ENCODE measurements at places on chromosomes 6 and 20.

DNA sequence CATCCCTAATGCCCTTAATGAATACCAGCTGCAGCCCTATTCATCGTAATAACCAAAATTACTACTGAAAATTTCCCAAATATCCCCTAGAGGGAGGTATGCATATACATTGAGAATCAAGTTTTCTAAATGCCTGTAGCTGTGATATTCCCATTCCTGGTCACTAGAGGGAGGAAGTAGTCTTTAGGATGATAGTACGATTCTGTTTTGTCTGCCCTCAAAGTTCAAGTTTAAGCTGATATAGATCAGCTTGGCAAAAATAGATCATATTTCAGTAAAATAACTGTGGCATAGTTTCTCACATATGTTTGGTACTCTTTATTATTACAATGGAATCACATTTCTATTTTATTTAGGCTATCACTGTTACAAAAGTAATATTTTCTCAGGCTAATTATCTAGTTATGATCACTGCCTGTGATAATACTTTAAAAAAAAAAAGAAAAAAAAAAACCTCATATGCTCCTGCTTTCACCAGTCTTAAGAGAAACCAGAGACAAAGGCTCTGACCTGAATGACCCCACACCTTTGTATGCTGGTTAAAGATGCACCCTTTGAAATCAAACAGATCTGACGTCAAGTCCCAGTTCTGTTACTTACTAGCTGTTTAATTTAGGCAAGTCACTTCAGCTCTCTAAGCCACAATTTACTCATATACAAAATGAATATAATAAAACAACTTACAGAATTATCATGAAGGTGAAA is 11.0 kb downstream of the TSPYL1 start:
- no peak for DNase-seq

DNA sequence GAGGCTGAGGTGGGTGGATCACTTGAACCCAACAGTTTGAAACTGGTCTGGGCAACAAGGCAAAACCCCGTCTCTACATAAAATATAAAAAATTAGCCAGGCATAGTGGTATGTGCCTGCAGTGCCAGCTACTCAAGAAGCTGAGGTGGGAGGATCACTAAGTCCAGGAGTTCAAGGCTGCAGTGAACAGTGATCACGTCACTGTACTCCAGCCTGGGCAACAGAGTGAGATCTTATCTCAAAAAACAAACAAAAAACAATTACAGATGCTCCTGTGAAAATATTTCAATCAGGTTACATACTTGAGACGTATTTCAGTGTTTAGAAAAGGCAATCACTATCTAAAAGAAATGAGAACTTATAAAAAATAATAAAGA is 33.8 kb downstream of the RANBP9 start:
- peak; percentile 53 for DNase-seq

DNA sequence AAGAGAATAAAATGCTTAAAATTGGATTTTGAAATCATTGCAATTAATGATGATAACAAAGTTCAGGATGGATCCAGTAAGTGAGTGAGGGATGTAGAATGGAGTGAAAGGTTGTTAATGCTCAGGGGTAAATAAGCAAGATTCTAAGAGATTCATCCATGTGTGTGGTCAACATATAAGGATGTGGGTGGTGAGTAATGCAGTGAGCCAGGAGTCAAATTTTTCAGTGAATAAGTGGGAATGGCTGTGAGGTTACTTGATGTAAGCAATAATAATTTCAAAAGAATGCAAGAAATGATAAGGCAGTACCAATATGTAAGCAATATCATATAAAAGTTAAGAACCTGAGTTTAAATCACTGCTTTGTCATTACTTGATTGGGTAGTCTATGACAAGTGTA is 207.5 kb upstream of the ADGRB3 start:
- no peak for DNase-seq

DNA sequence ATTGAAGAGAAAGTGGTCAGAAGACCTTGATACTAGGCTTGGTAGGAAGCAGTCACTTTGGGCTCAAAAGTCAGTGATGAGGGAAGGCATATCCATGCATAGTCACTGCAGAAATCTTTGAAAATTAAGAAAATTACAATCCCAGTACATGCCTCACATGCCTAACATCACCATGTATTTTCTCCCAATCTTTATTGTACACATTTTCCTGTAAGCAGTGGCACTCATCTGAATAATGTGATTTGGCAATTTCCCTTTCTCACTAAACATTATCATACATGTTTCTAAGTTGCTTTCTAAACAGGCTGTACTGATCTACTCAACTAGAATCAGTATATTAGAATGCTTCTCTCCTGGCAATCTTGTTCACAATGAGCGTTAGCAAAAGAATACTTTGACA is 280.7 kb upstream of the SUPT3H start:
- no peak for DNase-seq

DNA sequence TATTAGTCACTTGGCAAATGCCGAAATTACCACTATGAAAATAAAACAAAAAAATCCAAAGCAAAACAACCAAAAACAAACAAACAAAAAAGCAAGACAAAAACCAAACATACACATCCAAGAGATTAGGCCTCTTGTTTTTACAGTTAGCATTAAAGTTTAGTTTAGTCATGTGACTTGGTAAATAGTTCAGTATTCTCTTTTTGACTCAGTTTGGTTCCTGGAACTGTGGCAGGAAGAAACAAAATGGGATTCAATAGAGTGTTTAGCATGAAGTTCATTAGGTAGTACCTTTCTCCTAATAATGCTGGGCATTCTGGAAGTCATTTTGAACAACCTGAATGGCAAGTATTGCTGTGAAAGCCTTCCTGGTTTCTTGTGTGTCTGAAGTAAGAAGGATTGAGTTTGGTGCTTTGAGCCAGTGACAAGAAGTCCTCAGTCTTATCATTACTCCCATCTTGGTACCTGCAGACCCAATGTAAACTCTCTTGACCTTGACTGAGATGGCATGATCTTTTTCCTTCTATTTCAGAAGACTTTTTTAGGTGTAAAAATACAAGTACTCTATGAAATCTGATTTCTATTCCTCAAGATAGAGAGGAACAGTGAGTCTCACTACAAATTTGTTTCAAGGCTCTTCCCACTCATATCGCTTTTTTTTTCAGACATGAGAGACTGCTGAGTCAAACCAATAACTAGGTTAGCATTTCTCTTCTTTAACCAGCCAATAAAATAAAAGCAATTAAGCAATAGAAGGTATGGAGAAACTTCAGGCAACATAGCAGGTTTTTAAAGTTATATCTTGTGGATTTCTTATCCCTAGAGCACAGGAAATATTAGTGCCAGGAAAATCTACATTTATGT is 223.6 kb upstream of the PREP start:
- no peak for DNase-seq

GRCh38 chr6:35580836-35581235 is 68.1 kb upstream of the TULP1 start:
- DNase-seq, result no peak

DNA sequence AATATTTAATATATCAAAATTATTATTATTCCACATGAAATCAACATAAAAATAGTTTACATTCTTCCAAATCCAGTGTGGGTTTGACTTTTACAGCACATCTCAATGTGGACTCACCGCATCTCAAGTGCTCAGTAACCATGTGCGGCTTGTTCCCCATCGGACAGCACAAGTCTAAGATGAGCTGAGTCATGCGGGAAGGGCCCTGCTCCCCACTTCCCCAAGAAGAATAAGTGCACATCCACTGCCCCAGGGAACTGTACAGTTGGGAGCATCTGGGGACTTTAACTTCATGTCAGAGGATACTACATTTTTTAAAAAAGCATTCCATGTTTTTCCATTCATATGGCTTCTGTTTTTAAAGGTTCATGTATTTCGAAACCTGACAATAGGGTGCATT is 325.6 kb downstream of the BTBD3 start:
- no peak for DNase-seq

DNA sequence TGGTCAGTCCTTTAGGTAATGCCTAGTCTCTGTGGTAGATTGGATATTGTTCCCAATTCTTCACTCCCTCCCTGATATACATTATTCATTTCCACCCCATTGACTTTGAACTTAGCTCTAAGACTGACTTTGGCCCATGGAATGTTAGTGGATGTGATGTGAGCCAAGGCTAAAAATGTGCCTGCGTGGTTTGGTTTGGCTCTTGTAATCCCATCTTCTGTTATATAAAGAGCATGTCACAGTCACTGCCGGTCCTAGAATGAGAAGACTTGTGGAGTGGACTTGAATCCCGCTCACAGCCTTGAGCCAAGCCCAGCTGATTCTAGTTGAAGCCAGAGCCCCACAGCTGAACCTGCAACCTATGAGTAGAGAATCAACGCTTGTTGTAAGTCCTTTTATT is 23.6 kb upstream of the DNAAF9 start:
- DNase-seq, result no peak

DNA sequence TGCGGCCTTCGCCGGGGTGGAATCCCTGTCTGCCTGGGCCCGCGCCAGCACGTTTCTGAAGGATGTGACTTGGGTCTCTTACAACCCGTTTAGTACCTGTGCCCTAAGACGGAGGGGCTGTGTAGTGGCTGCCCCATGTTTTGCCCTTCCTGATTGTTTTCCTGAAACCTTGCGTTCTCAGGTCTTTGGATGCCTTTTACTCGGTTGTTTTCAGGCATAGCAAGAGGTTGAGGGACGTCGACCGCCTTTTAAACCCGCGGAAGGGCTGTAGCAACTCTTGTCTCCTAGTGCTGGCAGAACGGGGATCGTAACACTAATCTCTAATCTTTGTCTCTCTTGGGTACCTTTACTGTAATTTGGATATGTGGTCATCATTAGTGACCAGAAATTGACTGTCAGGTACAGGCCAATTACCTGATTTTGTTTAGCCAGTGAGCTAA is 706 bp upstream of the NANP start:
- DNase-seq, result no peak

DNA sequence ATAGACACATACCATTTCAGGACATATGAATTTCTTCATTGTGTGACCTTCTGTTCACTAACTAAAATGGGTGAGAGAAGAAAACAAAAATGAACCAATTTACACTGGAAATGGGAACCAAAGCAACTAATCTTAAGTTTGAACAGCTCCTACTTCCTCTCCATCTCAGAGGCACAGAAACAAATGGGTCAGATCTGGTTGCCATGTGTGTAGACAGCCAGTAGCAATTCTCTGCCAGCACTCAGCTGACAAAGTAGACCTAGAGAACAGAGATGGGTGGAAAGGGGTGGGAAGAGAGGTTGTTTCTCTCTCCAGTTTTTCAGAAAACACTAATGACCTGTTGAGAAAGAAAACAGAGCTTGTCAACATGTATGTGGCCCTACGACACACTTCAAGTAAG is 14.3 kb upstream of the POPDC3 start:
- DNase-seq, result no peak
